ENCODE measurements at places on chromosomes 13 and 19.
A peak's percentile ranks its signal among the peaks of the same experiment; 100 is the strongest.

GRCh38 chr19:35755131-35755549 is 1.7 kb downstream of the HSPB6 start:
- no peak for DNase-seq

- DNase-seq, result no peak
Measured at GRCh38 chr19:953445-954271, 27.8 kb downstream of the ARID3A start.

- peak; percentile 96 for DNase-seq
Measured at GRCh38 chr13:21061029-21061763, at the start of gene LATS2. TSS of gene LATS2 (minus strand) at chr13:21061586. CDS start at chr13:21046026, 15,560 bp downstream.

- no peak for DNase-seq
Measured at GRCh38 chr19:14115756-14116155, 1.8 kb downstream of the PRKACA start.

- no peak for DNase-seq
Measured at GRCh38 chr19:45340232-45340898, at the start of gene KLC3. TSS of gene KLC3 (plus strand) at chr19:45340750. CDS start at chr19:45345542, 4,792 bp downstream.
